ENCODE measurements at places on chromosomes 5 and 9.

GRCh38 chr5:123800640-123801039 lies 288.7 kb downstream of the CSNK1G3 start:
- no peak for DNase-seq

- no peak for DNase-seq
These were observed 12.5 kb upstream of the RAPGEF1 start for GRCh38 chr9:131752231-131752884.

- no peak for DNase-seq
These were observed 71.7 kb downstream of the ZNF462 start for GRCh38 chr9:106934442-106935238.

DNA sequence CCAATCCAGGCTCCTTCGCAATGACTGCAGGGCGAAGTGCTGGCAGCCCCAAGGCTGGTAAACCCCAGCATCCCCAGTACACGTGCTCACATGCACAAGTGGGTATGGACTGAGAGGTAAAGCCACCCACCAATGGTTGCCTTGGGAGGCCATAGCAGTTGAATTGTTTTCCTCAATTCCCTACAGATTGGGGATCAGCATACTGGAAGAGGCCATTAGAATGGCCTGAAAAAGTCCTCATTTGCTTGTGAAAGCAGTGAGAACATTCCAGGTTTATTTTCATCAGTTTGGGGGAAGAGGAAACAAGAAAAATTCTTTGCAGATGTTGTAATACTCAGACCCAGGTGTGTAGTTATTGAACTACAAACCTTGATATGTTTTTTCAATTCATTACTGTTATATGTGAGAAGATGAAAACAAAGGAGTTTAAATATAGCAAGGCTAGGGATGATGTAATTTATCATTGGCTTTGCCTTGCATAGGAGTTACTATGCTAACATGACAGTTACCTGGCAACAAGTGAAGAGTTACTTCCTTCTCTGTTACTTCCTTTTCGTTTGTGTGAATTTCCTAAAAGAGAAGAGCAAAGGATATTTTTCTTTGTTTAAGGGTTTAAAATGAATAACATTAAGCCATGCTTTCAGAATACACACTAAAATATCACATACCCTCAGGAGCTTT lies 36.4 kb downstream of the MTMR12 start:
- DNase-seq = no peak

GRCh38 chr9:70488098-70488792 lies 73.8 kb upstream of the KLF9 start:
- DNase-seq = no peak

DNA sequence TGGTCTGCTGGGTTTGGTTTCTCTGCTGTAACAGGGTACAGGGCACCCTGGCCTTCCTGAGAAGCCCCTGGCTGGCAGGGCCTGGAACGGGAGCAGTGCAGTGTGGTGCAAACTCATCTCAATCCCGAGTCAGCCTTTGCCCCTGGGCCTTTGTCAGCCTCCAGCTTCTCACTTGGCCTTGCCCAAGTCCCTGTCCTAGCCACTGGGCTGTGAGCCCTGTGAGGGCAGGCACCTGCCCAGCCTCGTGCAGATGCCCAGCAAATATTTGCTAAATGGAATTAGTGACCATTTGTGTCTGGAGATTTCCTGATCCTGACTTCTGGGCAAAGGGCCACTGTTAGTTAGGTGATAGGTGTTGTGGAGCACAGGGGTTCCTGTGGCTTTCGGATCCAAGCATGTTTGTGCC lies 13.0 kb downstream of the RGS3 start:
- DNase-seq = no peak

DNA sequence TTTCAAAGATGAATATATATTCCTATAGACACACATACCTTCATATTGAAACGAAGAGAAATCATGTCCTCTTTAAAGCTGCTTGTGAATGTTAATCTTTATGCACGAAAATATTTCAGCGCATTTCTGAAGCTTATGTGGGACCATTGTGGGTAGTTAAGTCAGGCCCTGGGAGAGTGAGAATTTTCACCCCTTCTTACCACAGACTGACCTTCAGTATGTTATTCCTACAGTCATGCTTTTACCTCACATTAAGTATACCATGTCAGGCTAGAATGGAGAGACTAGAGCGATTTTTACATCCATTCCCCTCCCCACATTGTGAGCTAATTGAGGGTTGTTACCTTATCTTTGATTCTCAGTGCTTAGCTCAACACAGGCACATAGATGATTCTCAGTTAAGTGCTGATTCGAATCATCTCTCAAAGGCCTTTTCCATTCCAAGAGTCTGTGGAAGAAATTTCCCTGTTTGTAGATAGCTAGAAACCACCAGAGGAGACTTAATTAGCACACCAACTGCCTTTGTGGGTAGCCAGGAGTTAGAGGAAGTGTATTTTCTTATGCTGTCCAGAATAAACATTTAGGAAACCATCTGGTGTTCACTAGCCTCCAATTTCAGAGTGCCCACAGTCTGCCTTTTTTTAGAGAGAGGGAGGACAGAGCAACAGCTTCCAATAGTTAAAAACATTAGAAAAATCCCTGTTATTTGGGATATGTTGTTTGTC lies 110.5 kb downstream of the MEGF10 start:
- no peak for DNase-seq

DNA sequence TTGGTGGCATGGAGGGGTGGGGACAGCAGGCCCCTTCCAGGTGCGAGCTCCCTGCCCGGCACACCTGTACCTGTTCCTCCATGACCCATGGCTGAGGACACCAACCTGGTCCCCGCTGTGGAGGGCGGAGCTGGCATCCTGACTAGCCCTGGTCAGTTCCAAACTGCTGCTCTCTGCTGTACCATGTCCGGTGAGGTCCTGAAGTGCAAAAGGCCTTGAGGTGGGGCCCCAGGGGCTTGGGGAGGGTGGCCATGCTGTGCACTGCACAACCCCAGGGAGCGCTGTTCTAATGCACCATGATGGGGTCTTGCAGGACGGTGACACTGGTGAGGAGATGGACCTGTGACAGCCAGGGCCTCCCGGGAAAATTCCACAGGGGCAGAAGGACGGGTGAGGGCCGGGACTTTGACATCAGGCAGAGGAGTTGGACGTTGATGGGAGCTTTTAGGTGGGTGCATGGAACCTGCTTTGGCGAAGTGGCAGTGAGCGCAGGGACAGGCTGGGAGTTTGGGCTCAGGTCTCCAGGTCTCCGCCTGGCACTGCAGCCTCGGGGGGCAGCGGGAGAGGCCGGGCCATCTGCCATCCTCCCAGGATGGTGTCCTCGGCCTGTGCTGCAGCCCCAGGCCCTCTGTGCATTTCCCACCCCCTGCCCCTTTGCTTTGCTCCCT lies 38.9 kb downstream of the COL5A1 start:
- no peak for DNase-seq

DNA sequence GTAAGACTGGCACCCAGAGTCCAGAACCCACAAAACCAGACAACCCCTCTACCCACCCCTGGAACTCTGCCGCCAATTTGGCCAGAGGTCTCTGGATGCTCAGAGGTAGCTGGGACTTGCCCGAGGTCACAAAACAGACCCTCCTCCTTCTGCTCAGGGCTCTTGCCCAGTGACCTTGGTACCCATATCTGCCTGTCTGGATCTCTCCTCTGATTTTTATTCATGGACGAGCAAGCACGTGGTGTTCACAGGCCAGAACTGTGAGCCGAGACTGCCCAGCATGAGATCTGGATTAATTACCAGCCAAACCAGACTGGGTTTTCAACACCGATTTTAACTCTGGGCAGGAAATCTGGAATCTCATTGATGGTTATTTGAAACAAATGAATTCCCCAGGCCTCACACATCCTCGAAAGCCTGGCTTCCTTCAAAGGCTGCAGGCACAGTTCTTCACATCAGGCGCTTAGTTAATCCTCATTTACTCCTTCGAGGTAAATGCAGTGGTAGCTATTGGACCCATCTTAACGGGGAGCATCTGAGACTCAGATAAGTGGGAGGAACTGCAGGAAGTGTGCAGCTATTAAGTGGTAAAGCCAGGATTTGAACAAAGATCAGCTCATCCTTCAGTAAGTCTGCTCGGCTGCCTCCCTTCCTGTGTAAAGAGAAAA lies 21.4 kb downstream of the COL27A1 start:
- no peak for DNase-seq

DNA sequence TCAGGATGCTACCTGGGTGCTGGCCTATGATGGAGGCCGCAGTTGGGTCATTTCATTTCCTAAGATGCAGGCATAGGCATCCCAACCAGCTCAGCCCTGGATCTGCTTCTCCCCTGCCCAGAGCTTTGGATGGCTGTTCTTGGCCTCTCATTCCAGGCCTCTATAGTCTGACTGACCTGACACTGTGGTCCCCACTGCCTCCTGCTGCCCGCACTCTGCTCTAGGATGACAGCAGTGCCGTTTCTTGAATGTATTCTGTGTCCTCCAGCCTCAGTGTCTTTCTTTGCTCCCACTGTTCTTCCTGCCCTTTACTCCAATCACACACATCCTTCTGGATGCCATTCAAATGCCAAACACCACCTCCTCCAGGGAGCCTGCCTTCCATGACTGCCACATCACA lies 235.7 kb downstream of the HSPA4 start:
- DNase-seq = no peak

GRCh38 chr5:40755093-40755406 lies 711 bp downstream of the TTC33 start:
- DNase-seq = peak; percentile 22

DNA sequence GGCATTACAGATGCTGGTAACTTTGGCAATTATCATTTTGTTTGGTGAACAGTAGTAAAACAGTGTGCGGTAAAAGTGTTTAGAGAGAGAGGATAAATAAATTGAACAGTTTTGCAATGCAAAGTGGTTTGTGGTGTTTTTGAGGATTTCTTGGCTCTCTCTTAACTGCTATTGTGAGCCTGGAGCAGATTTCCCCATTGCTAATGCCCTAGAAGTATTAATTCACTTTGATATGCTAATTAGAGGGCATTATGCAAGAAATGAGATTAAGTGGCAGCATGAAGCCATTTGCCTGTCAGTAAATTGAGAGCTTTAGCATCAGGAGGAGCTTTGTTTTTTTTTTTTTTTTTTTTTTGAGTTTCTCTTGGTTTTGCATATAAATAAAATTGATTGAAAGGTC lies 8.2 kb downstream of the PBX3 start:
- DNase-seq = peak; percentile 63

GRCh38 chr5:128053291-128053954 lies 30.1 kb upstream of the SLC12A2 start:
- no peak for DNase-seq

DNA sequence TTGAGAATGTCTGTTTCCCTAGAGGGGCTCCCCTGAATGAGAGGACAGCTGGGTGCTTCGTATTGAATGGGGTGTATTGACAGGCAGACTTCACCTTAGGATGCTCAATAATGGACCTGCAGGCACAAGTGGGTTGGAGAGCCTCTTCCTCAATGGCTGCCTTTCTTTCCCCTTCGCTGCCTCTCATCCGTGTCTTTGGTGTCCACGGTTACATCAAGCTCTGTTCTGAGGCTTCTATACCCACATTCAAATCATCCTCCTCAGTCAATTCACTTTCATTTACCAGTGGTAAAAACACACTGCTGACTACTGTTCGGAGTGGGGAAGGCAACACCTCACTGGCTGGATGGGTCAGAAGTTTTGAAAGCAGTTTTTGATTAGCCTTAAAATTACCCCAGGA lies 20.6 kb downstream of the LIX1 start:
- DNase-seq = no peak

- no peak for DNase-seq
These were observed 345.5 kb upstream of the PAPPA start for GRCh38 chr9:115808108-115808507.

- no peak for DNase-seq
These were observed 15.4 kb downstream of the NIPAL4 start for GRCh38 chr5:157475432-157475831.

GRCh38 chr9:4936823-4937222 lies 48.2 kb upstream of the JAK2 start:
- DNase-seq = no peak

- no peak for DNase-seq
These were observed 9.9 kb downstream of the REEP2 start for GRCh38 chr5:138448481-138449398.

- DNase-seq = no peak
These were observed 118.9 kb upstream of the S1PR3 start for GRCh38 chr9:88872192-88872946.

GRCh38 chr9:72038408-72038807 lies 22.0 kb downstream of the C9orf57 start:
- peak; percentile 94 for DNase-seq

GRCh38 chr5:61809651-61810050 lies 477.6 kb downstream of the ZSWIM6 start:
- peak; percentile 61 for DNase-seq

- no peak for DNase-seq
These were observed 86.9 kb downstream of the NR6A1 start for GRCh38 chr9:124684169-124684568.

DNA sequence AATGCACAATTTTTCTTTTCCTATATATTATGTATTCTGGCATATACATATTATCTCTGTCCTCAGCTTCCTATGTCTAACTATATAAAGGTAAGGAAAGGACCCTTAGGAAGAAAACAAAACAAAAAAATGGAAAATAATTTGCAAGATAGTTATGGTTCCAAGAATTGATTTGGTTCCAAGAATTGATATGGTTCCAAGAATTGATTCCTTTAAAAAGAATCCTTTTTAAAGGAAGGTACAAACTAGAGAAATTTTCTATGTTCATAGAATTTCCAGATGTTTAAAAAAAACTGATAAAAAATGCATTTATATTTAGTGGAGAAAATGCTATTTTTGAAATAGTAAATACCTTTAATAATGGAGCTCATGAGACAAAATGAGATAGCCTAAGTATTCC lies 12.1 kb downstream of the LYRM7 start:
- DNase-seq = no peak

DNA sequence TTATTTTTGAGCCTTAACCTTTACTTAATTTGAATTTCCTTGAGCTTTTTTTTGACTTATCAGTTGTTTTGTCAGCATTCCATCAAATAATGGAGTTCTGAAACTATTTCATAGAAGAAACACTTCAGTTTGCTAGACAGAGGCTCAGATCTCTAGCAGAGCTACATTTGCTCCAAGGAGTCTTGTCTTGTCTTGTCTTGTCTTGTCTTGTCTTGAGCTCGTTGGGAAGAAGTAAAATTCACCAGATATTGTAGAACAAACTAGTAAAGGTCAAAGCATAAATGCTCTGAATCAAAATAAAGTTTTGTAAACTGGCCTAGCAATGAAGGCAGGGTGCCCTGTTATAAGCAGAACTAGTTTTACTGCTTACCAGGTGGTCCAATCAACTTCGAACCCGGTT lies 33.5 kb downstream of the RAB24 start:
- DNase-seq = no peak

GRCh38 chr9:111975709-111976108 lies 79.1 kb downstream of the UGCG start:
- DNase-seq = no peak

GRCh38 chr5:141695627-141696215 lies 13.7 kb upstream of the ARAP3 start:
- DNase-seq = no peak

- DNase-seq = no peak
These were observed 35.5 kb downstream of the FBXO10 start for GRCh38 chr9:37540634-37541033.

DNA sequence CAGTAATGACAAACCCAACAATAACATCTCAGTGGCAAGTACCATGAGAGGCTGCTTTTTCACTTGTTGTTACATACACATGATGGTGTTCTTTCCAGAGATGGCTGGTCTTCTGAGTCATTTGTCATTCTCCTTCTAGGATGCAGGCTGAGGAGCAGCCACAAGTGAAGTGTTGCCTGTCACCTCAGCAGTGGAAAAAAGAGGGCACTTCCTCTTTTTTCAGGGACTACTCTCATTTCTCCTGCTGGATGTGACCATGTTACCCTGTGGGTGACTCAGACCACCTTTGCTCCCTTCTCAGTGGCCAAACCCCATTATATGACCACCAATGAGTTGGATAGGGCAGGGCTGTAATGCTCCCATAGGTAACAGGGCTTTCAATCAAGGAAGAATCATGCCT lies 587.0 kb upstream of the ADAMTS16 start:
- no peak for DNase-seq

GRCh38 chr9:80651044-80651443 lies 1038.3 kb downstream of the TLE1 start:
- no peak for DNase-seq
